ENCODE measurements at places on chromosomes 7 and 10.

GRCh38 chr7:99090771-99091542, 53.0 kb downstream of the SMURF1 start:
- DNase-seq: no peak

DNA sequence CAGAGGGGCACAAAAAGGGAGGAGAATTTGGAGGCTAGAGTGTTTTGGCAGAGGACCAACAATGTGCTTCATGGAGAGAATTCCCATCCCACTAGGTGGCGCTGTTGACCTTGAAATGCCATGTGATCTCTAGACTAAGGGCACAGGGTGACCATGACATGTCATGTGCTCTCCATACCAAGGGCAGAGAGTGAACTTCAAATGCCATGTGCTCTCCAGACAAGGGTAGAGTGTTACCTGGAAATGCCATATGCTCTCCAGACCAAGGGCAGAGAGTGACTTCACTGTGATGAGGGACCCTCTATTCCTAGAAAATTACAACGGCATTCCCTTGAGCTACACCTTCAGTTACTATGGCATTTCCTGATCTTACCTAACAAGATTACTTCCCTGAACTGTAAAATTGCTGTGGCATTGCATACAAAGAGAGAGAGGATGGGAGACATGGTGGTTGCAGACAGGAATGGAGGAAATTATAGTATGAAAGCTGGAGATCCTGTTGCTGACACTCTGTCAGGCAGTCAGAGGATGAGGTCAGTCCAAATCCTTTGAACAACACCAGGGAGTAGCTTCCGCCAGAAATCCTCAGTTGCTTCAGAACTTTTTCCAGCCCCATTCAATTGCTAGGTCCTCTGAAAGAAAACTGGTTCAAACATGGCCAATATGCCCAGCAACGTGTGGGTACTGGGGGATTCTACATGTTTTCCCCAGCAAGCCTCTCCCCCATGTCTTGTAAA, 60.9 kb upstream of the ACSM6 start:
- DNase-seq: peak; percentile 67

DNA sequence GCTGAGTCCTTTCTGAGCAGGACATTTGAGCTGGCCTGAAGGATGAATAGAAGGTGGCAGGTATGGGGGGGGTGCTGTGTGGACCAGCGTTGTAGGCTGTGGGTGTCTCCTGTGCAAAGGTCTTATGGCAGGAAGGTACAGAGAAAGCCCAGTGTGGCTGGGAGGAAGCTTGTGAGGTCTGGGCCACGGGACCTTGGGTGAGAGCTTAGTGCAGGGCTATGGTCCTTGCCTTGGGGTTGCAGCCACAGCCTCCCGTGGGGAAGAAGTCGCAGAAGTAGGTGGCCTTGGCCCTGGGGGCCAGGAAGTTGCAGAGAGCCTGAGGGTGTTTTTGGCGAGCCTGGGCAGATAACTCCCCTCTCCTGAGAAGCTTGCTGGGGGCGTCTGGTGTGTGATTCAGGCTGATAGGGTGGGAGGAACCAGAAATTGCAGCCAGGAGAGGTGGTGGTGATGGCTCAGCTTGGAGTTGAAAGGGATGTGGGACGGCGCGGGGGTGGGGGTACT, 172.0 kb upstream of the TNRC18 start:
- DNase-seq: no peak

GRCh38 chr7:1193593-1194424, 33.8 kb upstream of the ZFAND2A start:
- DNase-seq: peak; percentile 72

DNA sequence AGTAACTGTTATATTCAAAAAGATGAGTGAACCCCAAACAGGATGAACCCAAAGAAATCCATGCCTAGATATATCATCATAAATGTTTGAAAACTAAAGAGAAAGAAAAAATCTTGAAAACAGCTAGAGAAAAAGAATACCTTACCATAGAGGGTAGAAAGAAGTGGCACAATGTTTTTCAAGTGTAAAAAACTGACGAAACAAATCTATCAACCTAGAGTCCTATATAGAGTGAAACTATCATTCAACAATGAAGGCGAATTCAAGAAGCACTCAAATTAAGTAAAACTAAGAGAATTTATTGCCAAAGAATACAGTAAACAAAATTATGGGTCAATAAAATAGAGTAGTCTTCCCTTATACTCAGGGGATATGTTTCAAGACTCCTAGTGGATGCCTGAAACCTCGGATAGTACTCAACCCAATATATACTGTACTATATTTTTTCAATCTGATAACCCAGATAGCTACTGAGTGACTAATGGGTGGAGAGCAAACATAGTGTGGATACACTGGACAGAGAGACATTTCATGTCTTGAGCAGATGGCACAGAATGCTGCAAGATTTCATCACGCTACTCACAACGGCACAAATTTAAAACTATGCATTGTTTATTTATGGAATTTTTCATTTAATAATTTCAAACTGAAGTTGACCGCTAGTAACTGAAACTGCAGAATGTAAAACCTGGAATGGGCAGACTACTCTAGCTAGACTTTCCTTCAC, 52.6 kb upstream of the TMEM106B start:
- no peak for DNase-seq

DNA sequence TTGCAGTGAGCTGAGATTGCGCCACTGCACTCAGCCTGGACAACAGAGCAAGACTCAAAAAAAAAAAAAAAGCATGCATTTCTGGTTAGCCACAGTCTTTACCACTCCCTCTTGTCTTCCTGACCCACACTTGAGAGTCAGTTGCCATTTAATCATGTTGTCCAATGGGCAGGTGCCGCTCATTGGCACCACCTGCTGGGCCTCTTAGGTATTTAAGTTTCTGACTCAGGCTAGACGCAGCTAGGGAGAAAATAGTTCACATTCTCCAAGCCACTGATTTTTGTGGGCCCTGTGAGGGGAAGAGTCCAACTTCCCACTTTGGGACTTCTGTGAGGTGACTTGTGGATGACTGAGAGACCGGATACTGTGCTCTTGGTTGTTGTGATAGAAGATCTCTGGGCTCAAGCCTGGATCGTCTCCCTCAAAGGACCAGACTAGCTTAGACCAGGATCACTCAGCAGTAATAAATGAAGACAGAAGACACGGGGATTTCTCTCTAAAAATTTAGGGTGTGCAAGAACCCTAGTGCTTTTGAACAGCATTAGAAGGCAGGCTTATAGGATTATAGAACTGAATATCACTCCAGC, 26.8 kb upstream of the SORCS3 start:
- no peak for DNase-seq

GRCh38 chr10:10792681-10793080, 225.0 kb upstream of the CELF2 start:
- no peak for DNase-seq

DNA sequence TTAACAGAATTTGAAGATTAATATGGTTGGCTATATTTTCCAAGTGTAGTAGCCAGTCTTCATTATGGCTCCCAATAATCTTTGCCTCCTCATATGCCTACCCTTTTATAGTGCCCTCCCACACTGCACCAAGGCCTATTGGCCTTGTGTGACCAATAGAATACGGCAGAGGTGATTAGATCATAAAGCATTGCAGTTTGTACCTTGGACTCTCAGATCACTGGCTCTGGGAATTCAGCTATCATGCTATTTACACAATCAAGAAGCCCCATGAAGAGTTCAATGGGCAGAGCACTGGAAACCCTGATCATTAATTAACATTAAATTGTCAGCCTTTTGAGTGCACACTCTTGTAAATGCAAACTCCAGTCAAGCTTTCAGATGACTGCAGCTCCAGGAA, 154.5 kb upstream of the MAGI2 start:
- no peak for DNase-seq

GRCh38 chr7:24555184-24555583, 18.1 kb upstream of the PALS2 start:
- no peak for DNase-seq

- DNase-seq: no peak
Observed at GRCh38 chr10:48498940-48499510, 105.8 kb downstream of the ARHGAP22 start.

GRCh38 chr7:138563808-138564207, 103.7 kb downstream of the TRIM24 start:
- DNase-seq: no peak

DNA sequence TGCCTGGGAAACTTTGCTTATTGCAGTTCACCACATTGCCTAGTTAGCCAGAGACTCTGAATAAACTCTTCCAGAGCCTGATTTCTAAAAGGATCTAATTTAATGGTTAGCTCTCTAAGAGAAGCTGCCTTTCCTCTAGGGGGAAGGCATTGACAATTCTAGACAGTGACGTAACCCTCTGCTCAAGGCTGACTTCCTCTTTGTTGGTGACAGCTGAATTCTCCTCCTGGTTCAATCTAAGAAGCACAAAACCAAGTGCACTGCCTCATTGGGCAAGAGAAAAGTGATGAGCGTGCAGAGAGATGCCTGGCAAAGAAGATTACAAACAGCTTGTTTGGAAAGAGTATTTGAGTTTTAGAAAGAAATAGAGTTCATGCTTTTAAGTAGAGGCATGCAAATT, 102.7 kb downstream of the MACC1 start:
- DNase-seq: no peak

GRCh38 chr10:93938140-93938539, 44.4 kb downstream of the SLC35G1 start:
- no peak for DNase-seq

DNA sequence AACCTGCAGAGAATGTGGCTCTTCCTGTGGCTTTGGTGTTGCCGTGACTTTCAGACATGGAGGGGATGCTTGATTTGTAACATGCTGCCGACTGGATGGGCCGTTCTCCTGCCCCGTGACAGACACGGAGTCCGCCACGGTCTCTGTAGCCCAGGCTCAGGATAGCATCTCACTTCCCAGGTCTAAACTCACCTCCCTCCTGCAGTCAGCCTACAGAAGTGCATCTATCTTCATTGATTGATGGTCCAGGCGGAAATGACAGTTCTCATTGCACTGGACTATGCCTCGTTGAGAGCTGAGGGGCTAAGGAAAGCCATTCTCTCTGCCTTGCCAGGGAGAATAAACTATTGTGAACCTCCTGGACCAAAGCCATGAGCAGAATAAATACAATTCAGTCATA, 77.5 kb downstream of the CHN2 start:
- DNase-seq: no peak
